Stimulated activated CD8-positive, alpha-beta memory T cell treated with anti-CD3 and anti-CD28 coated beads, Interleukin-12 subunit alpha, Interleukin-12 subunit beta, amount 100 ng/mL, for 1 hour (primary cell): ENCODE measurements at places on chromosomes 6 and 20.

DNA sequence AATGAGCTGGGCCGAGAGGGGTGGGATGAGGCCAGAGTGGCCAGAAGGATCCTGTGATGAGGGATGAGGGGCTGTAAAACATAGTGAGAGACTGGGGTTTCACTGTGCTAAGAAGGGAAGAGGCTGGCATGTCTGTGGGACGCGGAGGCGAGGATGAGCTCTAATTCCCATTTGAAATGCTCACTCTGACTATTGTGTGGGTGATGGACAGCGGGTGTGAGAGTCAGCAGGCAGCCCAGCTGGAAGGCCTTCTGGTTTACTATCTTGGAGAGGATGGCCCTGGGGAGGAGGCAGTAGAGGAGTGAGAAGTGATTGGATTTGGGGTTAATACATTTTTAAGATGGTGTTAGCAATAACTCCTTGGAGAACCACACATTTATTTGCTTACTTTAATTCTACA is 9.5 kb upstream of the MICA start:
- DNase-seq, result no peak

DNA sequence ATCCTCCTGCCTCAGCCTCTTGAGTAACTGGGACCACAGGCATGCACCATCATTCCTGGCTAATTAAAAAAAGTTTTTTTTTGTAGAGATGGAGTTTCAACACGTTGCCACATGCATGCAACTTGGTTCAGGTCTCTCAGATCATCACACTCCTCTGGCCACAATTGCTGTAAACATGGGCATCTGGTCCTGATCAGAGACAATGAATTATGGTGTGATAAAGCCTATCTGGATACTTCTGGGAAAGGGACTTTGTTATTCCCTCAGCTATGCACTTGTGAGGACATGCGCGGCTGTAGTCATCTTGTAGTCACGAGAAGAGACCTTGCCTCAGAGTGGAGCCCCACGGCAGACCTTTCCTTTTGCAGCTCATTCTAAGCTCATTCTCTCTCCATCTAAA is 210.9 kb upstream of the ZFP64 start:
- DNase-seq, result no peak

- no peak for DNase-seq
Observed at GRCh38 chr6:21033084-21033483, 498.8 kb downstream of the CDKAL1 start.

- DNase-seq, result no peak
Observed at GRCh38 chr20:42336576-42336975, 718.4 kb upstream of the CHD6 start.

GRCh38 chr20:57195469-57196100 is 70.9 kb downstream of the BMP7 start:
- no peak for DNase-seq

- DNase-seq, result no peak
Observed at GRCh38 chr20:50267041-50267865, 76.6 kb downstream of the CEBPB start.

GRCh38 chr20:3105256-3106137 is 21.0 kb upstream of the AVP start:
- DNase-seq, result no peak

- DNase-seq, result no peak
Observed at GRCh38 chr6:92297101-92297500, 1122.3 kb downstream of the EPHA7 start.

GRCh38 chr6:67608099-67608749 is 1026.9 kb upstream of the ADGRB3 start:
- no peak for DNase-seq

DNA sequence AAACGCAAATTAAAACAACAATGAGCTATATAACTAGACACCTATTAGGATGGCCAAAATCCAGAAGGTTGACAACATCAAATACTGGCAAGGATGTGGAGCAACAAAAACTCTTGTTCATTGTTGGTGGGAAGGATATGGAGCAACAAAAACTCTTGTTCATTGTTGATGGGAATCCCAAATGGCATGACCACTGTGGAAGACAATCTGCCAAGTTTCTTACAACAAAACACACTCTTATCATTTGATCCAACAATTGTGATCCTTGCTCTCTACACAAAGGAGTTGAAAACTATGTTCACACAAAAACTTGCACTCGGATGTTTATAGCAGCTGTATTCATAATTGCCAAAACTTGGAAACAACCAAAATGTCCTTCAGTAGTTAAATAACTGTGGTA is 61.8 kb upstream of the LAMA2 start:
- DNase-seq, result no peak

DNA sequence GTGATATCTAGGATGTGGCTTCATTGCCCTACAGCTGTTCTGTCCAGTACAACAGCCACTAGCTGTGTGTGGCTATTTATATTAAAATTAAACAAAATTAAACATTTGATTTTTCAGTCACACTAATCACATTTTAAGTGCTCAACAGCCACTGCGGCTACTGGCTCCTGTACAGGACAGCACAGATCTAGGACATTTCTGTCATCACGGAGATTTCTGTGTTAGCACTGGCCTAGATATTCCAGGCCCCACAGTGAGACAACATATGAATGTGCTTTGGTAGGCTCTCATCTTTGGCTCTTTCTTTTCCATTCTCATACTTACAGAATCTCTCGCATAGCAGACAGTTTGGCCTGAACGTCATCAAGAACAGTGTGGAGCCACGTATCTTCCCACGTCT is 48.4 kb upstream of the ZBTB24 start:
- DNase-seq, result no peak

- no peak for DNase-seq
Observed at GRCh38 chr6:111874025-111874415, 768 bp upstream of the FYN start.

GRCh38 chr6:144335311-144335861 is 50.3 kb downstream of the UTRN start:
- DNase-seq, result no peak

DNA sequence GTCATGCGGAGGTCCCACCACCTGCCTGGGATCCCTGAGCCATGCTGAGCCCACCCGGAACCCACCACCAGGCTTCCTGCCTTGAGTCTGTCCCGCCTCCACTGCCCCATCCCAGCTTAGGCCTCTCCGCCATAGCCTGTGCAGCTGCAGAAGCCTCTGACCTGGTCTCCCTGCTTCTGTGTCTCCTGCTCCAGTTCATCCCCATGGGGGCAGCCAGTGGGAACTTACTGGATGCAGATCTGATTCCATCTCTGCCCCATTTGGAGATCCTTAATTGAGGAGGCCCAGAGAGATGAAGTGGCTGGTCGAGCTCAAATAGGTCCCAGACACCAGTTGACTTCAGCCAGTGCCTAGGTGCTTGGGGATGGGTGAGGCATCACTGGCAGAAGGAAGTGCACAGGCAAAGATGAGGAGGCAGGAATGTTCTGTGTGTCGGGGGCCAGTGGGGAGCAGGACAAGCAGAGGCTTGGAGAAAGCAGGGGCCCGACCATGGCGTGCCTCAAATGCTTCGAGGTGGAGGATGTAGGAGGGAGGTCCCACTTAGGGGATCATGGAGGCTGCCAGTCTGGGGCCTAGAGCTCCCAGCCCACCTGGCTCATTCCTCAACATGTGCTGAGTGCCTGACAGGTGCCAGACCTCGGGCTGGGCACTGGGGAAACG is 112.8 kb downstream of the TOX2 start:
- no peak for DNase-seq

DNA sequence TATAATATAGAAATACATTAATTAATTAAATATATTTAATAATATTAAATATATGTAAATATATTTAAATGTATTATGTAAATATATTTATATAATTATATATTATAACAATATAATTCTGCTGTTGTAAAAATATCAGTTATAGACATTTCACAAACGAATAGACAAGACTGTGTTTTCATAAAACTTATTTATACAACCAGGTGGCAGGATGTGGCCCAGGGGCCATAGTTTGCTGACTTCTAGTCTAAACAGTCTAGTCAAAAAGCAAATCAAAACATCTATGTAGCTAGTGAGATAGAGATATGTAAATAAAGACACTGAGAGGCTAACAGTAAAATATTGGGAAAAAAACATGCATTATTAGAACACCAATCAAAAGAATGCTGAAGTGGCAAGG is 136.4 kb downstream of the TBXT start:
- DNase-seq, result no peak

GRCh38 chr6:15673666-15674065 is 10.8 kb upstream of the DTNBP1 start:
- DNase-seq, result no peak

DNA sequence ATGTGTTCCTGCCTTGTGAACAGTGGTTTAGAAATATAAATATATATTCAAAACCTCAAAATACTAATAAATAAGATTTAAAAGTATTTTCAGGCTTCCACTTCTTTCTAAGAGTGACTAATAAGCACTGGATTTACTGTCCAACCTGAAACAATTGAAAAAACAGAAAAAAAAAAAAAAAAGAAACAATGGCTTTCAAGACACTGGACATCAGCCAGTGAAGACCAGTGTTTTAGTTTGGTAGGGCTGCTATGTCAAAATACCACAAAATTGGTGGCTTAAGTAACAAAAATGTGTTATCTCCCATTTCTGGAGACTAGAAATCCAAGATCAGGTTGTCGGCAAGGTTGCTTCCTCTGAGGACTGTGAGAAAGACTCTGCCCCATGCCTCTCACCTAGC is 101.4 kb upstream of the PDE7B start:
- DNase-seq, result no peak

GRCh38 chr20:22795433-22795832 is 211.1 kb upstream of the FOXA2 start:
- no peak for DNase-seq

GRCh38 chr6:35496841-35497570 is at the start of gene TEAD3:
TSS of gene TEAD3 (minus strand) at chr6:35497079.
- DNase-seq, result no peak

- no peak for DNase-seq
Observed at GRCh38 chr20:58618351-58619076, 32.6 kb upstream of the STX16 start.

- no peak for DNase-seq
Observed at GRCh38 chr6:148723484-148723883, 23.3 kb upstream of the UST start.

GRCh38 chr20:14696937-14697336 is 359.5 kb upstream of the FLRT3 start:
- no peak for DNase-seq

DNA sequence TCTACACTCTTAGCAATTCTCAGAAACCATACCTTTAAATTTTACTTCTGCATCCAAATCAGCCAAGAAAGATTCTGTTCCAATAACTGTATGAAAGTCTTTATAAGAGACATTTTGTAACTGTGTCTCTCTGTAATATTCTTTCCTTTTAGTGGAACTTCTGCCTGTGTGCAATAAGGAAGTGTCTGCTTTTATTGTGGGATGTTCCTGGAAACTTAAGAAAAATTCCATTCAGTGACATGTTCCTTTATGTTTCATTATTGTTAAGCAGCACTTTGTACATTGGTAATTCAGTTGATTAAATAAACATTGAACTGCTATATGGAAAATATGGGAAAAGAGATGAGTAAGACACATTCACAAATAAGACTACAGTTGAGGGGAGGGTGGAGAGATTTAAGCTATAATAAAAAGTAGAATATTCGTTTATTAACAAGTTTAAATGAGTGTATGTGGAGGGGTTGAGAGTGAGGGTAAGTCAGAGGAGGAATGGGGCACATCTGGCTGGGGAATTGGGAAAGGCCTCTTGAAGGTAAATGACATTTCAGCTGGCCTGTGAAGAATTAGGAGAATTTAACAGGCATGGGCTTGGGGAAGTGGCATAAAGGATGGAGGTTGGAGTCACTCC is 11.9 kb downstream of the NUS1 start:
- DNase-seq, result no peak

DNA sequence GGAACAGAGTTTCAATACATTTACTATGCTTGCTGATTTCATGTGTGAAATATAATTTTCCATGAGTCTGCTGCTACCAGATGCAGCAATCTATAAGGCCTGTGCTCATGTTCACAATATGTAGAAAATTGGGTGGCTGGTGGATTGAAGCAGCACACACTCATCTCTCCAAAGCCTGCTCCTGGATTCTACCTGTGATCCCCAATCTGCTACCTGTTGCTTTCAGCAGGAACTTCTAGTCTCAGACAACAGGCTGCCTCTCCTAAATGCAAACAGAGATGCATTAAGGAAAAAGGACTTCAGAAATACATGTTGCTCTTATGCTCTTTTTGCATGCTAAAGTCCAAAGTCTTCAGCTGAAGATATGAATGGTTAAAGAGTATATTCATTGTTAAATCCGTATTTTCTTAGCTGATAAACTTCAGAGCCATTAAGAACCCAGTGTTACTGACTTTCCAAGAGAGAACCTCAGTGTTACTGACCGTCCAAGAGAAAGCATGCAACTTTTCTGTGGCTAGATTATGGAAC is 30.9 kb upstream of the MCM9 start:
- DNase-seq, result no peak

DNA sequence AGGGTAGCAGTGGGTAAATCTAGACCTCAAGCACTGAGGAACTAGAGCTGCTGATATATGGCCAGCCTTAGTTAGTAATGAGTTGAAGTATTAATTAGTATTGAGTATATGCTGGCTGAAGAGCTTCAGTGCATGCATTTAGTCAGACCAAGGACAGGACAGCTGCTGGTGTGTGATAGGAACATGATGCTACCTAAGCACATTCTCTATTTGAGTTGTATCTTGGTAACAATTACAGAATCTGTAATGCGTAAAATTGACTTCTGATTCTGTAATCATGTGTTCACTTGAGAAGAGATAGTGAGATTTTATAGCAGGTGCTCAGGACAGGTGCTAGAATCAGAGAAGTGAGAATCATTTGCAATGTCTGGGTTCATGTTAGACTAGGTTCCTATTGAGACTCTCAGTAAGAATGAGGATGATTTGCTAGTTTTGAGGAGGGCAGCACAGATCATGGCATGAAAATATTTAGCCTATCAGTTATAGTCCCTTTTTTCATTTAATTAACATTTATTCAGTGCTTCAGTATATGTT is 369.4 kb upstream of the HS3ST5 start:
- no peak for DNase-seq

- DNase-seq, result no peak
Observed at GRCh38 chr6:2895072-2895471, 8.0 kb downstream of the SERPINB9 start.

- DNase-seq, result peak; percentile 33
Observed at GRCh38 chr6:31729979-31730630, 1.0 kb upstream of the DDAH2 start.

- DNase-seq, result no peak
Observed at GRCh38 chr6:125751334-125751916, 2.0 kb downstream of the HEY2 start.

DNA sequence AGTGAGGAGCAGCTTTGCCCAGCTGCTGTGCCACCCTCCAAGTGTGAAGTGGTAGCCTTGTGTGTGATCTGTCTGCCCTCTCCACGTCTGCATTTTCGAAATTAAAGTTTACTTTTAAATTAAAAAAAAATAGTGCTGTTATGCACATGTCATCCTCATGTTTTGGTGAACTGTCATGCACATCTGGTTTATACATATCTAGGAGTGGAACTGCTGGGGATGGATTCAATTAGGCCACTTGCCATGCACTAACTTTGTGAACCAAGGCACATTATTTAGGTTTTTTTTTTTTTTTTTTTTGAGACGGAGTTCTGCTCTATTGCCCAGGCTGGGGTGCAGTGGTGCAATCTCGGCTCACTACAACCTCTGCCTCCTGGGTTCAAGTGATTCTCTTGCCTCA is 3.6 kb downstream of the GTSF1L start:
- no peak for DNase-seq
